ENCODE measurements at places on chromosomes 4 and X.

GRCh38 chr4:61204353-61205060, 4.4 kb downstream of the ADGRL3 start:
- no peak for DNase-seq
- H3K4me1 ChIP-seq: no peaks in the 10 kb centered on the region
- no peaks in the 10 kb centered on the region for H3K36me3 ChIP-seq
- peaks cover 4% of the 10 kb centered on the region for H3K27me3 ChIP-seq
- H3K27ac ChIP-seq: no peak overlapping the region

GRCh38 chr4:7427831-7428260, 6.9 kb downstream of the PSAPL1 start:
- no peaks in the 10 kb centered on the region for H3K4me1 ChIP-seq
- H3K27me3 ChIP-seq: no peaks in the 10 kb centered on the region
- no peak overlapping the region for H3K27ac ChIP-seq
- no peak overlapping the region for H3K4me3 ChIP-seq
- DNase-seq: no peak

DNA sequence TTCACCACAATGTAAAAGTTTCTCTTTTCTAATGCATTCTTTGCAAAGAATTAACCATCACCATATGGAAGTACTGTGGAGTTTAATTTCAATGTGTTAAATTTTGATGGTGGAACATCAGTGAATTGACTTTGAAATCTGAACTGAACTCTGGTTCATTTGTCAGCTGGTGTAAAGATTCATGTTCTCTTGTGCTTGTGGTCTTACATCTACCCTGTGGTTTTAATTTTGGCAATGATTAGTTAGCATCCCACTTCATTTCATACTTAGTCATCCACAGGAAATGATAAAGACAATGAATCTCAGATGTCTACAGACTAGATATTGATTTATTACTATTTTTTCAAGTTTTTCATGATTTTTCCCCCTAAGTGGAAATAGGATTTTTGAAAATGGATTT, 77.8 kb downstream of the GRID2 start:
- H3K27me3 ChIP-seq: no peaks in the 10 kb centered on the region
- H3K4me3 ChIP-seq: no peak overlapping the region
- H3K27ac ChIP-seq: no peak overlapping the region
- DNase-seq: no peak
- H3K36me3 ChIP-seq: no peaks in the 10 kb centered on the region
- no peaks in the 10 kb centered on the region for H3K4me1 ChIP-seq

GRCh38 chr4:127400731-127401346, 231.9 kb upstream of the INTU start:
- DNase-seq: no peak
- no peak overlapping the region for H3K4me3 ChIP-seq
- H3K27ac ChIP-seq: no peak overlapping the region

- peaks cover 15% of the 10 kb centered on the region for H3K4me1 ChIP-seq
- H3K27ac ChIP-seq: peak overlapping the region; percentile 82
- H3K36me3 ChIP-seq: peaks cover 4% of the 10 kb centered on the region
- DNase-seq: peak; percentile 55
- peak overlapping the region; percentile 72 for H3K4me3 ChIP-seq
Observed at GRCh38 chr4:73222466-73223257, 35.9 kb downstream of the ANKRD17 start.

- H3K4me3 ChIP-seq: no peak within 1 kb of the TSS
- no peak within 1 kb of the TSS for H3K27ac ChIP-seq
- H3K4me1 ChIP-seq: peaks cover 10% of the 10 kb centered on the region
Observed at GRCh38 chr4:7192252-7193029, at the start of gene SORCS2. TSS of gene SORCS2 (plus strand) at chr4:7192538.

GRCh38 chr4:186726426-186727168, 2.9 kb upstream of the FAT1 start:
- DNase-seq: no peak
- peaks cover 18% of the 10 kb centered on the region for H3K27me3 ChIP-seq
- no peaks in the 10 kb centered on the region for H3K4me1 ChIP-seq
- no peaks in the 10 kb centered on the region for H3K36me3 ChIP-seq

GRCh38 chr4:54659749-54660535, 2.2 kb downstream of the KIT start:
- H3K27me3 ChIP-seq: peaks cover 35% of the 10 kb centered on the region
- H3K27ac ChIP-seq: no peak overlapping the region
- no peaks in the 10 kb centered on the region for H3K36me3 ChIP-seq
- H3K4me1 ChIP-seq: peaks cover 25% of the 10 kb centered on the region

DNA sequence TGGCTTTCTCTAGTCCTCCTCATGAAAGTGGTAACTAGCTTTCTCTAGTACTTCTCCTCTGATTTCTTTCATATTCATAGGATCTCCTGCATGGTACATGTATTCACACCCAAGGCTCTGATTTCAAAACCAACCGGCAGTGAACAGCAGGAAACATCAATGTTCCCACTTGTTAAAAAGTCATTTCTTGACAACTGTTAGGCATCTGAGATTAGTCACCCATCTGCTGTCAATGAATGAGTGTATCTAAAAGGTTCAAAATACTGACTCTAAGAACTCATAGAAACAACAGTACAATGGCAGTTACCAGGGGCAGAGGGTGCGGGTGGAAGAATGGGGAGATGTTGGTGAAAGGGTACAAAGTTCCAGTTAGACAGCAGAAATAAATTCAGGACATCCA, 31.5 kb upstream of the PUDP start:
- DNase-seq: no peak
- H3K27me3 ChIP-seq: no peaks in the 10 kb centered on the region
- H3K27ac ChIP-seq: no peak overlapping the region
- H3K4me1 ChIP-seq: no peaks in the 10 kb centered on the region

GRCh38 chr4:177441061-177441802, 1.0 kb downstream of the AGA start:
- no peaks in the 10 kb centered on the region for H3K27me3 ChIP-seq
- peak overlapping the region; percentile 84 for H3K4me3 ChIP-seq
- H3K36me3 ChIP-seq: no peaks in the 10 kb centered on the region
- peaks cover 17% of the 10 kb centered on the region for H3K4me1 ChIP-seq
- peak overlapping the region; percentile 79 for H3K27ac ChIP-seq

- no peak for DNase-seq
- no peaks in the 10 kb centered on the region for H3K36me3 ChIP-seq
- peaks cover 40% of the 10 kb centered on the region for H3K27me3 ChIP-seq
- H3K27ac ChIP-seq: no peak overlapping the region
- no peaks in the 10 kb centered on the region for H3K4me1 ChIP-seq
Observed at GRCh38 chr4:3676196-3676595, 90.0 kb upstream of the ADRA2C start.

DNA sequence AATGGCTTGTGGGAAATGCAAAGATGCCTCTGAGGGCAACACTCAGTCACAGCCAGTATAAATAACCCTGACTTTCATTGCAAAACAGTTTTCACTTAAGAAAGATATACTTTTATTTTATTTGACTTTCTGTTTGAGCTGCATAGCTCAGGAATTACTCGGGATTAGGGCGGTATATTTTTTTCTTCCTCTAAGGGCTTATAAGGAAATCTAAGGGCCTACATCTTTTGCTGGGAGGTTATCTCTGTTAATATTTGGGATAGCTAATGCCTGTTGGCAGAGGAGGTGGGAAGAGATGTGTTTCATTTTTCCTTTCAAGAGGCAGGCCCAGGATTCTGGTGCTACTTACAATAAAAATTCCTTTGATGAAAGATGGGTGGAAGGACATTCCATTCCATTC, 28.8 kb upstream of the EGFL6 start:
- no peaks in the 10 kb centered on the region for H3K4me1 ChIP-seq
- no peak for DNase-seq
- H3K27ac ChIP-seq: no peak overlapping the region
- no peak overlapping the region for H3K4me3 ChIP-seq
- no peaks in the 10 kb centered on the region for H3K36me3 ChIP-seq

GRCh38 chr4:108219998-108220397, 51.3 kb upstream of the LEF1 start:
- H3K4me1 ChIP-seq: no peaks in the 10 kb centered on the region
- no peak for DNase-seq
- H3K36me3 ChIP-seq: peaks cover 3% of the 10 kb centered on the region
- H3K4me3 ChIP-seq: no peak overlapping the region

GRCh38 chrX:24468245-24468644, 3.2 kb downstream of the PDK3 start:
- H3K4me3 ChIP-seq: no peak overlapping the region
- H3K27me3 ChIP-seq: no peaks in the 10 kb centered on the region
- DNase-seq: no peak
- no peaks in the 10 kb centered on the region for H3K36me3 ChIP-seq

- no peaks in the 10 kb centered on the region for H3K36me3 ChIP-seq
- H3K4me3 ChIP-seq: no peak overlapping the region
- H3K27ac ChIP-seq: no peak overlapping the region
- H3K27me3 ChIP-seq: no peaks in the 10 kb centered on the region
- no peaks in the 10 kb centered on the region for H3K4me1 ChIP-seq
Observed at GRCh38 chr4:8403173-8403753, 37.3 kb downstream of the ACOX3 start.

DNA sequence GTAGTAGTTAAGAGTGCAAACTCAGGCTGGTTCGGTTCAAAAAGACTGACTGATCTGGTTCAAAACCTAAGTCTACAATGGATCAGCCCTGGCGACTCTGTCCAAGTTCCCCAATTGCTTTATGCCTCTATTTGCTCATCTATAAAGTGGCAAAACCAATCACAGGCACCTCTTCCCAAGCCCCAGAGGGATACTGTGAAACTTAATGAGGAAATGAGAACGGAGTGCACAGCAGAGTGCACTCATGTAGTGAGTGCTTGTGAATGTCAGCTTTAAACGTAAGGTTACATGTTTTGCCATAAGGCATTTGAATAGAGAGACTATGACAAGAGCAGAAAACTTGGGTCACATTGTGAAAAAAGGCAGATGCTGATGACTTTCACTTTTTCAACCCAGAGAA, 199.7 kb upstream of the KLF3 start:
- H3K4me3 ChIP-seq: no peak overlapping the region
- H3K27ac ChIP-seq: no peak overlapping the region

GRCh38 chrX:42823443-42823842, 45.5 kb upstream of the PPP1R2C start:
- DNase-seq: no peak
- no peak overlapping the region for H3K4me3 ChIP-seq
- no peaks in the 10 kb centered on the region for H3K4me1 ChIP-seq
- H3K27me3 ChIP-seq: no peaks in the 10 kb centered on the region
- no peaks in the 10 kb centered on the region for H3K36me3 ChIP-seq
- no peak overlapping the region for H3K27ac ChIP-seq

- H3K4me1 ChIP-seq: no peaks in the 10 kb centered on the region
- H3K4me3 ChIP-seq: no peak overlapping the region
- no peaks in the 10 kb centered on the region for H3K36me3 ChIP-seq
- no peaks in the 10 kb centered on the region for H3K27me3 ChIP-seq
- no peak for DNase-seq
Observed at GRCh38 chrX:69291116-69291515, 125.9 kb upstream of the PJA1 start.

DNA sequence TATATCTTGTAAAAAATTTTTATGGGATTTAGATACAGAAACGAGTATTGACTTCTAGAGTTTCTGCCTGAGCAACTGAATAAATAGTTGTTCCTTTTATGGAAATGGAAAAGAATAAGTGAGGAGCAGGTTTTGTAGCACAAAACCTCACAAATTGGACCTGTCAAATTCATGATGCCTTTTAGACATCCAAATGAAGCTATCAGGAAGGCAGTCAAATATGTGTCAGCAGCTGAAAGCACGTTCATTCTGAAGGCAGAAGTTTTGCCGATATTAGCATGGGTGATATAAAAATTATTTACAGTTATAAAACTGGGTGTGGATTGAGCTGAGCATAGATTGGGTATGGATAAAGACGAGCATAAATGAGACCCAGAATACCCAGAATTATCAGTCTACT, 374.0 kb downstream of the EPHA5 start:
- H3K4me1 ChIP-seq: no peaks in the 10 kb centered on the region
- H3K27ac ChIP-seq: no peak overlapping the region
- no peak overlapping the region for H3K4me3 ChIP-seq
- no peaks in the 10 kb centered on the region for H3K27me3 ChIP-seq

- no peaks in the 10 kb centered on the region for H3K4me1 ChIP-seq
- H3K36me3 ChIP-seq: no peaks in the 10 kb centered on the region
- H3K27ac ChIP-seq: no peak overlapping the region
- no peak overlapping the region for H3K4me3 ChIP-seq
- no peaks in the 10 kb centered on the region for H3K27me3 ChIP-seq
- no peak for DNase-seq
Observed at GRCh38 chrX:101986586-101986985, 54.8 kb upstream of the ZMAT1 start.

GRCh38 chr4:17323554-17324385, 188.1 kb downstream of the QDPR start:
- H3K4me1 ChIP-seq: peaks cover 7% of the 10 kb centered on the region
- no peaks in the 10 kb centered on the region for H3K36me3 ChIP-seq
- H3K27ac ChIP-seq: no peak overlapping the region
- no peaks in the 10 kb centered on the region for H3K27me3 ChIP-seq
- no peak overlapping the region for H3K4me3 ChIP-seq

- H3K36me3 ChIP-seq: no peaks in the 10 kb centered on the region
- H3K4me1 ChIP-seq: no peaks in the 10 kb centered on the region
- DNase-seq: no peak
- no peak overlapping the region for H3K27ac ChIP-seq
- H3K27me3 ChIP-seq: no peaks in the 10 kb centered on the region
Observed at GRCh38 chr4:132737344-132737743, 411.8 kb upstream of the PCDH10 start.

DNA sequence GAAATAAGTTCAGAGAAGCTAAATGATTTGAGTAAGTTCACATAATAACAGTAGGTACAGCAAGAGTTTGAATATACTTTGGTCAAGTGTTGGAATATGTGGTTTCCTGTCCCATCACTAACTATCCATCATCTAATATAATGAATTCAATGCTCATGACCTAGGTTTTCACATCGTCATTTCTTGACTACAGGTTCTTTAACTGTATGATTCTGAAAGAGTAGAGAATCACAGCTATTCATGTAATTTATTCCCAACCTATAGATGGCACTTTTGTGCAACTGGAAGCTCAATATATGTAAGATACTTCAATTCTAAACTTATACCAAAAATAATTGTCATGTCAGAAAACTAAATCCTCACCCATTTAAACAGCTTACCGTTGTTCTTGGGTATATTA, 53.1 kb downstream of the TIGD2 start:
- H3K36me3 ChIP-seq: no peaks in the 10 kb centered on the region
- no peaks in the 10 kb centered on the region for H3K27me3 ChIP-seq
- no peak for DNase-seq
- no peak overlapping the region for H3K4me3 ChIP-seq
- H3K4me1 ChIP-seq: no peaks in the 10 kb centered on the region

DNA sequence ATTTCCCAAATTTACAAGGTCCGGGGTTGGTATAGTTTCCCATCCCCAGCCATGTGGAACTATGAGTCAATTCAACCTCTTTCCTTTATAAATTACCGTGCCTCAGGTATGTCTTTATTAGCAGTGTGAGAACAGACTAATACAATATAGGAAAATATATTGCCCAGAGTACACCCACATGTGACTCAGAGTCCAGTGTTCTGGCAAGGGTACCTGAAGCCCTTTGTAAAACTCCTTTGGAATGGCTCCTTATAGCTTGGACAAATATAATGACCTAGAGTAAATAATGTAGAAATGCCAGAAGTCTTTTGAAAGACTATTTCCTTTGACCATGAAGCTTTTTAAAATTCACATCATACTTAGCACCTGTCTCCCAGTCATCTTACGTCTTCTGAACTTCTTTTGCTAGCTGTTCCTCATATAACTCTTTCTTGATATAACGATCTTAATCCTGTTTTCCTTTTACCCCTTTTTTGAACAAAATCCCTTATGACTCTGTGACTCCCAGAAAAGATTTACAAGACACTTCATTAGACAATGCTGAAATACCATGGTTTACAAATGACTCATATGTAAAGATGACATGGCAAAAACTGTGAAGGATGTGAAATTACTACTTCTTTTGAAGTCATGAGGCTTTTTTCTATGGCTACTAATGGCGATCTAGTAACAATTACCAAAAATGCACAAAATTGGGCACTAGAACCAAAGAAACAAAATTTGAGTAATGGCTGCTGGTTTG, 408.9 kb downstream of the NAP1L3 start:
- H3K27ac ChIP-seq: no peak overlapping the region
- H3K4me1 ChIP-seq: no peaks in the 10 kb centered on the region
- H3K36me3 ChIP-seq: no peaks in the 10 kb centered on the region
- no peak for DNase-seq
- H3K4me3 ChIP-seq: no peak overlapping the region
- H3K27me3 ChIP-seq: no peaks in the 10 kb centered on the region
